ENCODE measurements at places on chromosomes 7 and 10.

- no peak for DNase-seq
Measured at GRCh38 chr7:150909200-150909995, 57.1 kb downstream of the AOC1 start.

GRCh38 chr7:84230491-84230890 lies 35.9 kb upstream of the SEMA3A start:
- DNase-seq = no peak

GRCh38 chr10:48450233-48450740 lies 143.8 kb downstream of the MAPK8 start:
- no peak for DNase-seq

GRCh38 chr10:282294-283139 lies 147.3 kb downstream of the ZMYND11 start:
- no peak for DNase-seq

DNA sequence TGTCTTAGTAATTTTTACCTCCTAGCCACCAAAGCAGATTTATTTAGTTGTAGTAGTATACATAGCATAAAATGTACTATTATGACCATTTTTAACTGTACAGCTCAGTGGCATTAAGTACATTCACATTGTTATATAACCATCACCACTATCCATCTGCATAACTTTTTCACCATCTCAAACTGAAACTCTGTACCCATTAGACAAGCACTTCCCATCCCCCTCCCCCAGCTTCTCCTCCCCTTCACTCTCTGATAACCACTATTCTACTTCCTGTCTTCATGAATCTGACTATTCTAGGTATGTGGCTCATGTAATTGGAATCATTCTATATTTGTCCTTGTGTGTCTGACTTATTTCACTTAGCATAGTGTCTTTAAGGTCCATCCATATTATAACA lies 71.9 kb downstream of the MRPL32 start:
- no peak for DNase-seq

- DNase-seq = no peak
Measured at GRCh38 chr10:129784891-129785290, 179.2 kb downstream of the EBF3 start.

DNA sequence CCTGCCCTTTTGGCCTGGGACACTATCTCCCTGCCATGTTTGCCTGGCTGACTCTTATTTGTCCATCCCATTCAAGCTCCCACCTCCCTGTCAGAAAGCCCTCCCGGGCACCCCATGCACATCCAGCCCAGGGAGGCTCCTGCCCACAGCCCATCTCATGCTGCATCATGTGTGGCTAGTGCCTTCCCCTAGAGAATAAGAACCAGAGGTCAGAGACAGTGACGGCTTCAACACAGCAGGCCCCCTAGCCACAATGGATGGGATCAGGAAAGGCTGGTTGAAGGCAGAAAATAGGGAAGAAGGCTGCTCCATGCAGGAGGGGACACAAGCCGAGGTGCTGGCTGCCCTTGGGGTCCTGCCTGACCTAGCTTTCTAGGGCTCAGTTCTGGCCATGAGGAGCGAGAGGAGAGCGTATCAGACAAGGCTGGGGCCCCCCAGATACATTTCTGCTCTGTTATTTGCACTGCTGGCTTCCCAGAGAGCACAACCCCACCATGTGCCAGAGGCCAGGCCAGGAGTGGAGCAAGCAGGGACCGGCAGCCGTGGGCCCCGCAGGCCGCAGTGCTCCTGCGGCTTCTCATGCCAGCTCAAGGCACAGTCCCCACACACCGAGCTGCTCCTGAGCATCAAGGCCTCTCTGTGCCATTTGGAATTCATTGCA lies 161.1 kb upstream of the ZMIZ1 start:
- no peak for DNase-seq

DNA sequence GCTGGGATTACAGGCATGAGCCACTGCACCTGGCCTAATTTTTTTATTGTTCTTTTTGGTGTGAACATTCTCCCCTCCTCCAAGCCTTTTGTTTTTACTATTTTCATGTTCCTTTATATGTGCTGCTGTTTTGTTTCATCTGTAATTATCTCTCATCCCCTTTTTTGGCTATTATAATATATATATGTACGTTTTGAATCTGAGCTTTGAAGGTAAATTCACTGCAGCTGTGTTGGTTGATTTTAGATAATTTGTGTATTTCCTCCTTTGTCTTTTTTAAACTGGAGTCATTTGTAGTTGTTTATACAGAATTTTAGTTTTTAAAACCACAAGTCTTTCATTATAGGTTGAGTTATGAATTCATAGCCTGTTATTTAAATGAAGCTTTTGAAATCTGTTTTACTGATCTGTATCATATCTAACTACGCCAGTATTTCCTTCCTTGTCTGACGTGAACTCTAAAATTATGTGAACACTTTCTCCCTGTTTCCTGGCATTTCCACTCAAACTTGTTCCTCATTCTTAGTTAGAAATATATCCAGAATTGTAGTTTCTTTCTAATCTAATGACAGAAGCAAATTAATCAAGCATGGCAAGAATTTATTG lies 54.9 kb downstream of the PTEN start:
- no peak for DNase-seq

- no peak for DNase-seq
Measured at GRCh38 chr10:30882281-30882680, 149.4 kb downstream of the ZNF438 start.

DNA sequence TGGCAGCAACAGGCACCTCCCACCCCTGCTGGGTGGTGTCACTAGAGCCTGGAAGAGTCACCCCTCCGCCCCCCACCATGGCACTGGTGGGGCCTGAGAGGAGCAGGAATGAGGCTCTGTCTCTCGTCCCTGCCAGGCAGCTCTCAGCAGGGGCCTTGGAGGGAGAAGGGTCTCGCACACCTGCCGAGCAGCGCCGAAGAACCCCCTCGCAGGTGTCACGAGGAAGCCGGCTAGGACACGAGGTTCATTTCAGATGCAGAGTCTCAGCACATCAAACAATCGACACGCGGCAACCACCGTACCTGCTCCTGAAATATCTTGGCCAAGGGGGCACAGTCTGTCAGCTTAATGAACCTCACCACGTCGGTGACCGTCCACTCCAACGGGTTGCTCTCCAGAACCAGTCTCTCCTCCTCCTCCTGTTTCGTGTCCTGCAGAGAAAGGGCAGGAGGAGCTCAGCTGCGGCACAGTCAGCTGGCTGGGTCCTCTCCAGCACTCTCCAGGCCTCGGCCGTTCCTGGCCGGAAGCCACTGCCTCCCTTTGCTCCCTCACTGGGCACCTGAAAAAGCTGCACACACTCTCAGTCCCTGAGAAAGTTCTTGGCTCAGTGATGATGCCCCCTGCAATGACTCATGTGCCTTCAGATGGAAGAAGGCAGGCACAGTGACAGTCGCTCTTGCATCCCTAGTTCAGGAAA lies 240.1 kb downstream of the SFMBT2 start:
- DNase-seq = no peak

- DNase-seq = no peak
Measured at GRCh38 chr7:8214244-8214824, 47.6 kb downstream of the ICA1 start.

DNA sequence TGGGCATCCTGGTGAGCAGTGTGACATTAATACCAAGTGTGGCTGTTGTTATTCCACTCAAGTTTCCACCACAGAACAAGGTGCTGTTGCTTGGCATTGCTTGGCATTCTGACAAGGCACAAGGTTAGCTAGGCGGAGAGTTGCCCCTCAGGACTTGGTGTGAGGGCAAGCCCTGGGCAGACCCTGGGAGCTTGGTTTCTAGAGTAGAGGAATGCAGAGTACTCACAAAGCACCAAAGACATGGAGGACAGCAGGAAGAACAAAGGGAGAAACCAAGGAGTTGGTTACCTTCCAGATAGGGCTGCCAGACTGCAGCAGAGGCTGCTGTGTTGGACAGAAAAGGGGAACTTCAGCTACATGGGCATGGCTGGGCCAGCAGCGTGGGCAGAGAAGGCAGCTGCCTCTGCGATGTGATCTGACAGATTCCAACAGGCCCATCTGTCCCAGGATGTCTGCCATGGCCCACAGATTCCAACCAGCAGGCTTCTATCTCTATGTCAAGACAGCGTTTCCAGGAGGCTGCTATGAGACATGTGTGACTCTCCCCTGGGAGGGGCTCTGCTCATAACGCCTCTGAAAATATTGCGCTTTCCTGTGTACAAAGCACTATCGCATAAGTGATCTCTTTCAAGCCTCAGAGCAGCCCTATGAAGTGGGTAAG lies 1.8 kb downstream of the GOLGA7B start:
- no peak for DNase-seq

DNA sequence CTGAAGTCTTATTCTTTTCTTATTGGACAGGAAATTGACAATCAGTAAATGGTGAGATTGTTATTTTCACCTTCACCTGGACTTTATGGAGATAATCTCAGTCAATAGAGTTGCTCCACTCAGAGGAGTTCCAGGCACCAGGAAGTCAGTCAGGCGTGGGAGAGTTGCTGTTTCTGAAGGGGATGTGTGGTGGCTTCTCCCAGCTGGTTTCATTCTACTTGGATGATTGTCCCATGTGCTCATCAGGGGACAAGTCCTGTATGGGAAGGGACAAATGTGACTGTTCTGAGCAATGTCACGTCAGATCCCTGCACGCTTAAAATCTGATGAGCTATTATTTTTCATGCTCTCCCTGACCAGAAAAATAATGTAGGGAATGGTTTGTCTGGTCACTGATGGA lies 222.5 kb upstream of the PITRM1 start:
- DNase-seq = no peak

DNA sequence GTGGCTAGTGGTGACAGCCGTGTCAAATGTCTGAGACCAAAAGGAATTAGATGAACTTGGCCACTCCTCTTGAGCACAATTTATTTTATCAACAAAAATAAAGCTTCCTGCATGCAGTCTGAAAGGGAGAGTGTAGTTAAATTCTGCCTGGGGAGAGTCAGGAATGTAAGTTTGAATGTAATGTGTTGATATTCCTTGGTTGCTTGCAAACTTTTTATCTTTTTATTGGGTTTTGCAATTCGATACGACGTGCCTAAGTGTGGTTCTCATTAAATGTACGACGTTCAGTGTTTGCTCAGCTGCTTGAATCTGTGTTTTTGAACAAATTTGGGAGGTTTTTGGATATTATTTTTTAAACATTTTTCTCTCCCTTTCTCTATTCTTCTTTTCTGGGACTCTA lies 839.9 kb downstream of the CCSER2 start:
- DNase-seq = no peak

- no peak for DNase-seq
Measured at GRCh38 chr7:44959433-44959951, 19.3 kb downstream of the MYO1G start.

DNA sequence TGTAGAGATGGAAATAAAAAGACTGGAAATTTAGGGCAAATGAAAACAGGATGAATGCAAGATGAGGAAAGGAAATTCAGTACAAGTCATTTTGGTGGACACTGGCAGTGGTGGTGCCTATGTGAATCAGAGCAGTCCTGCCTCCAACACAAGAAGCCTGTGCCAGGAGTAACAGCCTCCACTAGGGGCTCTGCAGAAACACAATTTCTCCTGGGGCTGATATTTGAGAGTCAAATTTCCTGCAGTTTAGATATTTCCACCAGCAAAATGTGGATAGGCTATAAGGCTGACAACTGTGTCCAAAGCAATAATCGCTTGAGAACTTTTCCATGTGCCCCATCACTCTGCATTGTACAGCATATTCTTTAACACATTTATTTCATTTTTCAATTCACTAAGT lies 4.7 kb upstream of the PLXDC2 start:
- no peak for DNase-seq

- peak; percentile 30 for DNase-seq
Measured at GRCh38 chr10:131901181-131901829, 497 bp downstream of the PPP2R2D start.

DNA sequence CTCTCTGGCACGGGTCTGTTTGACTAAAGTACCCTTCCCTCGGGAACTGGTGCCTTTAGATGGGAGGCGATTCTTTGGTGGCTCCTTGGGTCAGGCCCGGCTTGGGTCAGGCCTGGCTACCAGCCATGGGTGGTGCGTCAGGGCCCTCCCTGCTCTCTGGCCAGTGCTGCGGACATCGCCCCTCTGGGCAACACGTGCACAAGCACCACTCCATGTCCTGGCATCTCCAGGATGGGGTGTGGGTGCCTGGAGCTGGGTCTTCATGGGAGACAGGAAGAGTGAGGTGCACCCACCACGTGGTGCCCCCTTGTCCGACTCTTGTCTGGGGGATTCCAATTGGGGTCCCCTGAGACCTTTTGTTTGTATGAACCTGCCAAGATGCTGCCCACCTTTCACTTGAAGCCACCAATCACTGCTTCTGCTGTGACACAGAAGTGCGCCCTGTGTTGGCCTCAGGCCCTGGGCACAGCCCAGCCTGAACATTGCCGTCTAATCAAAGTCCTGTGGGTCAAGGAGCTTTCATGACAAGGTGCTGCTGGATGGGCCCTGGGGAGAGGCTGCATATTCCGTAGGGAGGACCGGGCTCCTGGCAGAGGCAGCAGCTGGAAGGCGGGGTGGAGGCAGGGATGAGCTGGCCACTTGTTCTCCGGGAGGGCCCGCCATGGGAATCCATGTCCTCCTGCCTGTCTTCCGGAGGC lies 11.1 kb upstream of the PWWP2B start:
- no peak for DNase-seq

DNA sequence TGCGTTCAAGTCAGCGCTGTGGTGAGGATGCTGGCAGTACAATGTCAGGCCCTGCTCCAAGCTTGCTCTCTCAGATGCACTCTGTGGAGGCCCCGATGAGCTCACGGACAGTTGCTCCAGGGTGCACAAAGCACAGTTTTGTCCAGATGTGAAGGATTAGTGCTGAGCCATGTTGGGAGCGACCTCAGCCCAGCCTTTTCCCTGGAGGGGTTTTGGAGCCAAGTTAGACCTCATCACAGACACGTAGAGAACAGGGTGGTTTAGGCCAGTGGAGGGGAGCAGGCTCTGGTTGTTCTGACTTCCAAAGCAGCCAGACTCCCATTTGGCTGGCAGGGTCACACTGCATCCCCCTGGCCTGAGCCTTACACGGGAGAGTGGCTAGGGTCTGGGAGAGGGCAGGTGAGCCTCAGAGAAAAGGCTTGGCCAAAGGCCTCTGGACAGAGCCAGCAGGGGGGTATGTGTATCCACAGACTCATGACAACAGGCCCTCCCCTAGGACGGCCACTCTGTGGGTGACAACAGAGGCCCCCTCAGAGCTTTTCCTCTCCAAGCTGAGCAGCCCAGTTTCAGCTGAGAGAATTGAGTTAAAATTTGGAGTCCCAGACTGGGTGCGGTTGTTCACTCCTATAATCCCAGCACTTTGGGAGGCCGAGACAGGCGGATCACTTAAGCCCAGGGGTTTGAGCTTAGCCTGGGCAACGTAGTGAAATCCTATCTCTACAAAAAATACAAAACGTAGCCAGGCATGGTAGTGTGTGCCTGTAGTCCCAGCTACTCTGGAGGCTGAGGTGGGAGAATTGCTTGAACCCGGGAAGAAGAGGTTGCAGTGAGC lies 4.7 kb downstream of the PLAC9 start:
- DNase-seq = no peak

- DNase-seq = no peak
Measured at GRCh38 chr7:56121440-56121839, 5.2 kb upstream of the NUPR2 start.

Measured in stimulated activated CD4-positive, alpha-beta T cell treated with anti-CD3 and anti-CD28 coated beads, TNF-alpha, amount 100 ng/mL, for 1 hour (primary cell).